Hippocampal formation (tissue), 2 donors: ENCODE measurements at places on chromosomes 5 and 9.

GRCh38 chr5:140710899-140711552 is 10.8 kb downstream of the ZMAT2 start:
- peak; percentile 72 for DNase-seq

- DNase-seq = no peak
Measured at GRCh38 chr5:169626779-169627178, 10.3 kb upstream of the DOCK2 start.

DNA sequence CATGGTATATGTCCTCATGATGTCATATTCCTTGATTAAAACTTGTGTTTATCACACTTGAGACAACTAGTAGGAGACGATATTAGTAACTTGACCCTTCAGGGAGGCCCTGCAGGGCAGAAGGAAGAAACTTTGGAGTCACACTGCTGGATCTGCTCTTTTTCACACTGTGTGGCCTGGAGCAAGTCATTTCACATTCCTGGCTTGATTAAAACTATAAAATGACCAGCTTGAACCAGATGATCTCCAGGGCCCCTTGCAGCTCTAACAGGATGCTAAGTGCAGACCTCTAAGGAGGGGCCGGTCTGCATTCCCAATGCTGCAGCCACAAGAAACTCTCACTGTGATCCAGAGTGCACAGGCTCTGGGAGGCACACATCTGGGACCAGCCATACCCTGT is 146.4 kb upstream of the ZNF366 start:
- DNase-seq = no peak

GRCh38 chr5:147375151-147375550 is 134.7 kb downstream of the DPYSL3 start:
- no peak for DNase-seq

DNA sequence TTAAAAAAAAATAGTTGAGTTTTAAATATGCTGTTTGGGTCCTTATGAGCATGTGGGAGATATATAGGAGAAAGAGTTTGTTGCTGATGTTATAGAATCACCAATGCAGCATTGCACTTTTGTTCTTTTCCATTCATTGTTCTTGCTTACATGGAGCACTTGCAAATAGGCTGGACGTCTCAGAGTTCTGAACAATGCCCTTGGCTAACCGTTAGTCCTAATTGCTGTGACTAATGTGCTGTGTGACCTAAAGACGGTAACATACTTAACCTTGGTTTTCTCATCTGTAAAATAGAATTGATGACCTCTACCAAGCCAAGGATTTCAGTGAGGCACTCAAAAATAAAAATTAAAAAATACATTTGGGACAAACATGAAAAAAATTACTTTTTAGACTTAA is 29.8 kb downstream of the PIK3R1 start:
- DNase-seq = no peak

GRCh38 chr9:98075332-98075805 is 18.8 kb downstream of the NANS start:
- no peak for DNase-seq

DNA sequence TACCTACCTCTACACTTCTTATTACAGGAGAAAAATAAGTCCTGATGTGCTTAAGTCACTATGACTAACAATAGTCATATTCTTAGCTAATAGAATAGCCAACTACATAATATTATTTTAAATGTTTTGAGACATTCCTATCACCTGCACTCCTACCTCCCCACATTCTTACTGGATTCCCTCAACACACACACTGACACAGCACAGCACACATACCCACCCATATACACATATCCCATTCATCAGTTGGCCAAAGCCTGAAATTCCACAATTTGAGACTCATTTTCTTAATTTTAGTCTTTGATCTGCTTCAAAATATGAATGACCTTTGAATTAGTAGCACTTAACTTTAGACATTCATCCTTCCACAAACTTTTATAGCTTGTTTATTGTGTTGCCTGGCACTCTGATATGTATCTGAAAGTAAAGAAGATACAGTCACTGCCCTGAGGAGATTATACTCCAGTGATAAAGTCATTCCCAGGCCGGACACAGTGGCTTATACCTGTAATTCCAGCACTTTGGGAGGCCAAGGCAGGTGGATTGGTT is 168.3 kb upstream of the RASA1 start:
- no peak for DNase-seq

DNA sequence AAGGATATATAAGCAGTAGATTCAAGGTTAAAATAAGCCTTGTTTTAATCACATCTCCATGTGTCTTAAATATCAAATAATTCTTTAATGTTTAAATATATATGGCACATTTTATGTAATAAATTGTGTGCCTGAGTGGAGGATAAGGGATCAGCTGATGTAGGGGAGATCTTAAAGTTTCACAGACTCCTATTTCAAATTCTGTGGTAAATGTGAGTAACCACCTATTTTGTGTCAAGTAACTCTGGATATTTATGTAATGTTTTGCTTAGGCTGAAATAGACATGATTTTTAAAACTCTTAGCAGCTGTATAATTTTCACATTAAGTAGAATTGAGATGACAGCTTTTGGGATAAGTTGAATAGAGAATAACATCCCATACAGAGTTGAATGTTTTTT is 41.3 kb upstream of the ITGA2 start:
- DNase-seq = no peak

DNA sequence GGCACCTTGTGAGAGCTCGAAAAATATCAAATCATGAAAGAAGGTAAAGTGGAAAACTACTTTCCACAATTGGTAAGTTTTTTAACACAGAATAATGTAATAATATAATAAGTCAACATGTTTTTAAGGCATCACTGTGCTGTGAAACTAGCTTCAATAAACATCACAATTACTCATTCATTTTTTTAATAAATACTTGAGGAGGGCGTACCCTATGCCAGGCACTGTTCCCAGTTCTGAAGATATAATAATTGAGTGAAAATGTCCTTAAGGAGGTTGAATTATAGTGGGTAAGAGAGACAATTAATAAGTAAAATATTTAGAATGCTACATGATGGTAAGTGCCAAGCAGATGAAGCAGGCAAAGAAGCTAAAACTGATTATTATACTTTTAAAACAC is 381.4 kb downstream of the ELAVL2 start:
- DNase-seq = no peak

GRCh38 chr5:123125962-123126732 is 37.1 kb downstream of the PRDM6 start:
- no peak for DNase-seq

DNA sequence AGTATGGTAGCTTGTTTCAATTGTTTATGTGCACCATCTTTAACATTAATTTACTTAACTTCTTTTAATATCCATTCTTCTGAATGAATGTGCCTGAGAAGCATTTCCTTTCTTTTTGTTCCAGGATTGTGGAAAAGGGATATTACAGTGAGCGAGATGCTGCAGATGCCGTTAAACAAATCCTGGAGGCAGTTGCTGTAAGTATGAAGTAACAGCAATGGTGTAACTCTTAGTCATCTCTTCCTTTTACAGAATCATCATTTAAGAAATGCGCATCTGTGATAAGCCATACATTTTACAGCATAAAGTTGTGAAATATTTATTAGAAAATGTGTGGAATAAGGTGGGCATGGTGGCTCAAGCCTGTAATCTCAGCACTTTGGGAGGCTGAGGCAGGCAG is 117.7 kb downstream of the STARD4 start:
- DNase-seq = no peak

DNA sequence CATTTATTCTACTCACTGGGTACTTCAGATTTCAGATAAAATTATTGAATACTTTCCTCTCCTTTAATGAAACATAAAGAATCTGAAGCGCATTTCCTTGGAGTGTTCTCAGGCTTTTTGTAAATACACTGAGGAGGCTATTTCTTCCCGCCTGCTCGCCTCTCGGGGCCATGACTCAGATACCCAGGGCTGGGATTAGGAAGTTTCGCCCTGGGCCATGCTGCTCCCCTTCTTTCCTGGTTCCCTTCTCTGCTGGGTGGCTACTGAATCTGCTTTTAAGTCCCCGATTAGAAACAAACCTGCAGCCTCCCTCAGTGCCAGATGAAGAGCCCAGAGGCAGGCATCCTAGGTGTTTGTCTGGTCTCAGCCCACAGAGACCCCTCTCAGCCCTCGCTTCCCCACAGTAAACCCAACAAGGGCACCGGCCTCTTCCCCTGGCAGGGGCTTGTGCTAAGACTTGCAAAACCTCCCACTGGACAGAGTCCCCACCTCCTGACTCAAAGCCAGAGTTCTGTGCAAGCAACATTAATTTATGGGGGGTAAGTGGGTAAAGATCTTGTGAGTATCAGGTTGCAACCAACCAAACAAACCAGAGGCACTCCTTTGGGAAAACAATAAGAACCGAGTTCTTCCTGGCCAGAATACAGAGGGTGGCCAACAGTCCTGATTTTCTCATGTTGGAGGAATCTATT is 30.7 kb upstream of the IRX1 start:
- no peak for DNase-seq

DNA sequence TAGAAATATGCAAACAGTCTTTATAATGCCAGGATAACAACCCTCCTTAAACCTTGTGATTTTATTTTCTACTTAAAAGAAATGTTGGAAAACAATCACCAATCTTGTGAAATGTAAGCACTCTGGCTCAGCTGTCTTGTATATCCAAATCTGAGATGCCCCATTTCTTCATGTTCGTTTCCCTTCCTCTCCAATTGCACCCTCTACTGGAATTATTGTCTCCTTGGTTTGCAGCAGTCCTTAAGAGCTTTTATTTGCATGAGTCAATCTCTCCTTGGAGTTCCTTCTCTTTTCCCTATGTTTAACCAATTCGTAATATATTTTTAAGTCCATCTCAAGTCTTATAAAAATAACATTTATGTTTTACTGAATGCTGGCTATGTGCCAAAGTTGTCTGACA is 362.0 kb upstream of the CDH10 start:
- no peak for DNase-seq

DNA sequence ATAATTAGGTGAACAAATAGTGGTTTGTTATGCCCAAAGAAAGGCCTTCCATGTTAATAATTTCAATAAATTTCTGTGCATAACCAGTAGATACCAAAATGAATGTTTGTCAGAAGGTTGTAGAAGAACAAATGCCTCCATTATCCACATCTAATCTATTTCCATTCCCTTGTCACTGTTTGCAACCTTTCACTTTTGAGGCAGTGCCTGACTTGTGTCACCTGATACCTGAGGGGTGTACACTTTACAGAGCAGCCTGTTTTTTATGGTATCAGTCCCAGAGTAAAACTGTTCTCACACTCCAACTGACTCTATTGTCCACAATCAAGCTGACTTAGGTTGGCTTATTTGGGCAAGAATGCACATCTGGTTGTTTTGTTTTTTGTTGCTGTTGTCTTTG is 40.1 kb downstream of the FREM1 start:
- DNase-seq = no peak

- no peak for DNase-seq
Measured at GRCh38 chr5:143791848-143792731, 19.9 kb upstream of the HMHB1 start.

- DNase-seq = no peak
Measured at GRCh38 chr9:14051419-14051818, 262.5 kb downstream of the NFIB start.

DNA sequence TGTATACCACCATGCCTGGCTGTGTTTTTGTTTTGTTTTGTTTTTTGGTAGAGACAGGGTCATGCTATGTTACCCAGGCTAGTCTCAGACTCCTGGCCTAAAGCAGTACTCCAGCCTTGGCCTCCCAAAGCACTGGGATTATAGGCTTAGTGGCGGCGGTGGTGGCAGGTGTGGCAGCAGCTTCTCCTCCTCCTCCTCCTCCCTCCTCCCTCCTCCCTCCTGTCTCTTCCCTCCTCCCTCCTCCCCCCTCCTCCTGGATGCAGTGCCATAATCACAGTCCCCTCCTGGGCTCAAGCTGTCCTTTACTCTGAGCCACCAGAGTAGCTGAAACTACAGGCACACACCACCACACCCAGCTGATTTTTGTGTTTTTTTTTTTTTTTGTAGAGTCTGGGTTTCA is 71.2 kb downstream of the UHRF2 start:
- DNase-seq = no peak

- DNase-seq = no peak
Measured at GRCh38 chr5:16869821-16870796, 66.0 kb downstream of the MYO10 start.

GRCh38 chr5:94853120-94853519 is 234.7 kb downstream of the SLF1 start:
- DNase-seq = no peak

GRCh38 chr5:40988746-40989510 is 79.6 kb downstream of the C7 start:
- no peak for DNase-seq

- DNase-seq = no peak
Measured at GRCh38 chr5:127439644-127440043, 77.8 kb upstream of the PRRC1 start.

GRCh38 chr5:98940581-98940980 is 11.8 kb upstream of the CHD1 start:
- peak; percentile 5 for DNase-seq

DNA sequence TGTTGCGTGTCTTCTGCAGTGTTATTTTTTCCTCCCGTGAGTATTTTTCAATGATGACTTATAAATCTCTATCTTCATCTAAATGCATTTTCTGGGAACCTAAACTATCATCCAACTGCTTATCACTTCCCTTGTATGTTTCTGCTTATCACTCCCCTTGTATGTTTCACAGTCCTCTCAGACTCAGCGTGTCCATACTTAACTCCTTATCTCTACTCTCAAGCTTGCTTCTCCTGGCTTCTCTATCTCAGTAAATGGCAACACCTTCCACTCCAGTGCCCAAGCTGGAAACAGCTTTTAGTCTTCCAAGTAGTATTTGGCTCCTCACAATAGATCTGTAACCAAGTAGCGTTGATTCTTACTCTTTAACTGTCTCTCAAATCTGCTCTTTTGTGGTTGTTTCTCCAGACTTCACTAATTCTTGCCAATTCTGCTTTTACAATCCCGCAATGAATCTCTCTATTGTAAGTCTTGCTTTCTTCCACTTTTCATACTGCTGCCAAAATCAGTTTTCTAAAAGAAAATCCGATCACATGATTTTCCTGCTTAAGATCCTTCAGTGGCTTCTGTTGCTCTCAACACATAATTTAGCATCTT is 33.8 kb upstream of the TXNDC8 start:
- DNase-seq = no peak

DNA sequence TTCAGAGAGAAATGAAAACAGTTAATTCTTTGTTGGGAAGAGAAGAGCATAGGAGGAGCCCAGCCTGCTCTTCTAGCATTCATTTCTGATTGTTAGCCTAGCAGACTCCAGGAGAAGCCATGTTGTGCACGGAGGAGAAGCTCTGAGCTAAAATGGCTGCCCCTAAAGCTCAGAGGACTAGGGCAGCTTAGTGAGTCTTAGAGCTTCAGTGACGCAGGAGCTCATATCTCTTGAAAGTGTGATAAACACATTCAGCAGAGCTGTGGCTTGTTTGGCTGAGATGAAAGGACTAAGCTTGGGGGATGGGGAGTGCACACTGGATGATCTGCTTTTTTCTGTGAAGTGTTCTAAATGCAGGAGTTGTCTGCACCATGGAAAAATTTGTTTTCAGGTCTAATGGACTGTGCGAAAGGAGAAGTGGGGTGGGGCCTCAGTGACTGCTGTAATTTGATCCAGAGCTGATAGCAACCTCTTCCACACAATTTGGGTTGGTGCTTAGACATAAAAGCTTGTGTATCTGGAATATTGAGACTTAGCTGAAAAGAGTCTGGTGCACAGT is 58.5 kb downstream of the ZNF462 start:
- peak; percentile 76 for DNase-seq

- DNase-seq = no peak
Measured at GRCh38 chr5:27778121-27778520, 739.7 kb upstream of the CDH9 start.

- DNase-seq = no peak
Measured at GRCh38 chr5:68021227-68021626, 194.3 kb upstream of the PIK3R1 start.
